Type B pancreatic cell (in vitro differentiated cells): ENCODE measurements at places on chromosomes 5 and 9.

- DNase-seq, result no peak
Observed at GRCh38 chr5:171242521-171242920, 66.5 kb upstream of the TLX3 start.

GRCh38 chr5:11620172-11620571 is 284.1 kb downstream of the CTNND2 start:
- no peak for DNase-seq

DNA sequence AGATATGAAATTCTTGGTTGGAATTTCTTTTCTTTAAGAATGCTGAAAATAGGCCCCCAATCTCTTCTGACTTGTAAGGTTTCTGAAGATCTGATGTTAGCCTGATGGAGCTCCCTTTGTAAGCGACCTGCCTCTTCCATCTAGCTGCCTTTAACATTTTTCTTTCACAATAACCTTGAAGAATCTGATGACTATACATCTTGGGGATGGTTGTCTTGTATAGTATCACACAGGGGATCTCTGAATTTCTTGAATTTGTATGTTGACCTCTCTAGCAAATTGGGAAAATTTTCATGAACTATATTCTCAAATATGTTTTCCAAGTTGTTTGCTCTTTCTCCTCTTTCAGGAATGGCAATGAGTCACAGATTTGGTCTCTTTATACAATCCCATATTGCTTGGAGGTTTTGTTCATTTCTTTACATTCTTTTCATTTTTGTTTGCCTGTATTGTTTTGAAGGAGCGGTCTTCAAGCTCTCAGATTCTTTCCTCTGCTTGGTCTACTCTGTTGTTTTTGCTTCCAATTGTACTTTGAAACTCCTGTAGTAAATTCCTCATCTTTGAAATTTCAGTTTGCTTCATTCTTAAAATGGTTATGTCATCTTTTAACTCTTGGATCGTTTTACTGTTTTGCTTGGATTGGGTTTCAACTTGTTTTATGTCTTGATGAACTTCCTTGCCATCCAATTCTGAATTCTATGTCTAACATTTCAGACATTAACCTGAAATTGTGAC is 245.2 kb upstream of the TARS1 start:
- DNase-seq, result no peak

GRCh38 chr5:35404701-35405100 is 174.4 kb upstream of the PRLR start:
- no peak for DNase-seq

GRCh38 chr5:158848634-158849033 is 251.1 kb downstream of the EBF1 start:
- DNase-seq, result no peak

- DNase-seq, result no peak
Observed at GRCh38 chr9:22682961-22683699, 236.5 kb downstream of the DMRTA1 start.

GRCh38 chr5:123083298-123083697 is 5.7 kb upstream of the PRDM6 start:
- no peak for DNase-seq

- no peak for DNase-seq
Observed at GRCh38 chr5:80159133-80159815, 96.6 kb downstream of the SERINC5 start.

GRCh38 chr5:172634106-172634899 is 6.8 kb upstream of the NEURL1B start:
- no peak for DNase-seq

GRCh38 chr5:170444969-170445505 is 55.9 kb upstream of the KCNMB1 start:
- peak; percentile 45 for DNase-seq

DNA sequence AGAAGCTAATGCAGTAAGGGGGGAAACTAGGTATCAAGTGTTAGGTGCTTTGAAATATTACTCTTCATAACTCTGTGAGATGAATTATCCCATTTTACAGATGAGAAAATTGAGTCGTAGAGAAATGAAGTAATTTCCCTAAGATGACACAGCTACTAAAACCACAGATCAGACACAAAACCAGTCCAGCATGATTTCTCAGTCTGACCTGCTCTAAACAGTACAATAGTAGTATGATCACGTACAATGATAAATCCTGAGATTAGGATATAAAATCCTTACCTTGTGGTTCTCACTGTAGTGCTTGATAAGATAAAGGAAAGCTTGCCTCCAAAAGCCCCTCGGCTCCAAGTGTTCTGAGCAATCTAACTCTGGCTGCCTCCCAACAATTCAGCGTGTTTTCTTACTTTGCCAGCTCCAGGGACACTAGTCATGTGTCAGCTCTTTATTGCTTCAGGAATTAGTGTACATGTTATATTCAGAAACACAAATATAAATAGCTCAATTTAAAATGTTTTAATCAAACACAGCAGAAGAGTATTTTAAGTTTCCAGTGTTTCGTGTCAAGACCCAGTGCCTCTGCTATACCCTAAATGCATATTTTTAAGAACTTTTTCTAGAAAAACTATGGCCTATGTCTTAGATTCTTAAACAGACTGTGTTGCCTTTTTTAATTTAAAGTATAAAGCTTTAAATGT is 243.6 kb downstream of the DENND1A start:
- no peak for DNase-seq

GRCh38 chr9:134525841-134526583 is 115.6 kb upstream of the COL5A1 start:
- DNase-seq, result peak; percentile 64

GRCh38 chr5:142296914-142297417 is 27.9 kb downstream of the SPRY4 start:
- no peak for DNase-seq

DNA sequence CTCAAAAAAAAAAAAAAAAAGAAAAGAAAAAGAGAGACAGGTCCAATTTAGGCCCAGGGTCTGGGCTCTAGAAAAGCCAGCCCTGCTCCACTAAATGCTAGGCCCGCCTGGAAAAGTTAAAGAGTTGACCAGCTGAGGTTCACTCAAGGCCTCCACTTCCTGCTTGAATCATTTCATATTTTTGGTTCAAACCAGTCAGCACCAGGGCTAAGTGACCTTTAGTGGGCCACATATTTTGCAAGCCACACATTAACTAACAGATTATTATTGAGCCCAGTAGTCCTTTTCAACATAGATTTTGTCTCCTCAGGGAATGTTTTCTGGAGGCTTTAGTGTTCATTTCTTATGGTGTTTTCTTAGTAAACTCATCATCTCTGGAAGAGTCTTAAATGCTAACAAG is 156.6 kb downstream of the TLR4 start:
- DNase-seq, result no peak

GRCh38 chr5:126341906-126342630 is 81.1 kb upstream of the GRAMD2B start:
- DNase-seq, result no peak

DNA sequence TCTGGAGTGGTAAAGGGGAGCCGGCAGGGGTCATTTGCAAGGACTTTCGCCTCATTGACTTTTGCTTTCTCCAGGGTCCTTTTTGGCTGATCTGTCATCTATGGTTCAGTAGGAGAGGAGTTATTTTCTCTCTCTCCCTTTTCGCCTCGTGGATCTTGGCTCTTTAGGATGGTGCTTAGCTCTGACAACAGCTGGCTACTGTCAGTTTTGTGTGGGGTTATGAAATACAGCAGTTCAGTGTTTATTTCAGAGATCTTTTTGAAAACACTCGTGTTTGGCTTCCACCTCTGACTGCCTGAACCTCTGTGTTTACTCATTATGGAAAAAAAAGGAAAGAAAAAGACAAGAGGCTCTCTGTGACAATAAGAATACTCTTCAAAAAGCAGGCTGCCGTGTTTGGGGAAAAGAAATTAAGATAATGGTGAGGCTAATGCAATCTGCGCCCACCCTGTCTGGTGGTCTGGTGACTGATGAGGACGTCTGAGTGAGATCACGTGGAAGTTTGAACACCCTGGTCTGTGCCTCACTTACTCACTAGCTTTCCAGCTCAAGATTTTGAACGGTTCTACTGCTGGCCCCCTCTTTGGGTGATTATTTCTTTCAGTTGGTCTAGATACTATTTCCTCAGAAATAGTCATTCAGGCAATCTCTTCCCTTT is 567.7 kb downstream of the CAAP1 start:
- no peak for DNase-seq

DNA sequence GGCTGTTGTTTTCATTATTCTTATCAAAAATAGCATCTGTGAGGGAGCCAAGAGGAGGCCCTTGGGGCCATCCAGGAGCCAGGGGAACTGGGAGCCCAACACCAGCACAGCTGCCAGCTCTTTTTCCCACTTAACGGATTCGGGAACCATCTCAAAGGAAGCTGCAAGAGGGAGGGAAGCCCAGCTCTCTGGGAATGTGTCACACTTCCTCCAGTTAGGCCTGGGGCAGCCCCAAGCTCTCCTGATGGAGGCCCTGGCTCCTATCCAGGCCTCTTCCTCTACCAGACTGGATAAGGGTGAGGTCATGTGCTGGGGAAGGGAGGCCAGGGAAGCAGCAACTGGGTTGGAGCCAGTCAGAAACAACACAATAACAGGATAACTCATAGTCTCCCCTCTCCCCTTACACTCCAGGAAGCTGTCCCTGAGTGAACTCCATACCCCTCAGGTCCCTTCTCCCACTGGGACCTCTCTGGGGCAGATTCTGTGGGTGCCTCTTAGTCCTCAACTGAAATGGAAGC is 12.7 kb downstream of the CSF2 start:
- DNase-seq, result no peak

- DNase-seq, result no peak
Observed at GRCh38 chr5:103514371-103514770, 48.2 kb downstream of the NUDT12 start.

DNA sequence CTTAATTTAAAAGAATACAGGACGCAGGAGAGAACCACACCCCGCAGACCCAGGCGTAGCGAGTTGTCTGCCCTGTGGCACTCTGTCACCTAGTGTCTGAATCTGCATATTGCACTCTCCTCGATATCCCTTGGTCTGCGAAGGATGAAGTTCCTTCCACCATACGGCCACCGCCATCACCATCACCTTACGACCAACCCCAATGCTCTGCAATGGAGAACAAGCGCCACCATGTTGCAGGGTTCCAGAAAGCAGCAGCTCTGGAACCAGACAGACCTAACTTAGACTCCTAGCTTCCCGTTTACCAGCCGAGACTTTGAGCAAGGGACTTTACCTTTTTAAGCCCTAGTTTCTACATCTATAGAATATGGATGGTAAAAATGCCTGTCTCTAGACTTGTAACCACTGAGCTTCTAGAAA is 77.4 kb upstream of the DMRT1 start:
- no peak for DNase-seq

- DNase-seq, result no peak
Observed at GRCh38 chr9:91834740-91835139, 115.3 kb downstream of the ROR2 start.

GRCh38 chr5:77847814-77848290 is 71.7 kb upstream of the TBCA start:
- no peak for DNase-seq

DNA sequence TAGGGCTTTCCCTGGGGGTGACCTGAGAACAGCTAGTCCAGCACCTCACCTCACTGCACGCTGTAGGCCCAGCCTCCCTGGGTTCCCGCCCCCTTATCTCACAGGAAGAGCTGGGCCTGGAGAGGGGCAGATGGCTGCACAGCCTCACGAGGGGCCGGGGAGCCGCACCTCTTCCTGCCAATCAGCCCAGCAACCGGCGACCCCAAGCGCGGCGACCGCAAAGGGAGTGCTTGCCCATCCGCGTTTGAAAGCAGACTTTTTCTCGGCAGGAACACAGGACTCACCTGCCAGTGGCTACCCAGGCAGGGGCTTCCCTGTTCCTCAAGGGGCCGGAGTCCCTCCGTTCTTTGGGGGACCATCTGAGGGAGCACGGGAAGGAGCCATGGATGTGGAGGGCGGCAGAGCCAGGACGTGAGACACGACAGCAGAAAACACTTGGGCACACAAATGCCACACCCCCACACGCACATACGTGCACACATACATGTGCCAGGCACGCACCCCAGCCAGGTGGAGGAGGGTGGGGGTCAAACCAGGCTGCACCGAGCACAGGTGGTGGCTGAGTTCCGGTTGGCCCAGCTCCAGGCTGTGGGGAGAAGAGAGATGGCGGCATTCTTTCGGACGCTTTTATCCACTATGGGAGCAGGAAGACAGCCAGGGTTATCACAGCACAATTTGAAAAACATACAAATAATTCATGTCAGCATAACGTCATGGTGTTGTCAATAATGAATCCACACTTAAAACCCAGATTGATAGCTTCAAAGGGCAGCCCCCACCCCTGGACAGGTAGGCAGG is 11.3 kb downstream of the TMEM250 start:
- DNase-seq, result no peak

GRCh38 chr5:122790354-122791103 is 15.6 kb downstream of the SNX2 start:
- DNase-seq, result no peak

- no peak for DNase-seq
Observed at GRCh38 chr9:4750023-4750673, 9.1 kb upstream of the AK3 start.

DNA sequence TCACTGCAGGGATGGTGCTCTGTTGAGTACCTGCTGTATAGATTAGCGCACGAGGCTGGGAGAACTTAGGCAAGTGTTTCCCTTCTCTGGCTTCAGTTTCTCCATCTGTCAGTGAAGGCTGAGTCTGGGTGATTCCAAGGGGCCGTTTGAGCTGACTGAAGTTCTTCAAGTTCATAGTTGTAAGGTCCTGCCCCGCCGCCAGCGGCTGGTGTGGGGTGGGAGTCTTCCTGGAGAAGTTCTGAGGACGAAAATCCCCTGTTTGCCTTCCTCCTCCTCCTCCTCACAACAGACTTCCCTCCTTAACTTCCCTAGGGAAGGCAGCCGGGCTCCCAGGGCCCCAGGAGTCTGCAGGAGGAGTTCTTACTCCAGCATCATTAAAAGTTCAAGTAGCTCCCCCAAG is 1.7 kb upstream of the HRCT1 start:
- DNase-seq, result no peak

- DNase-seq, result no peak
Observed at GRCh38 chr5:54443270-54443669, 12.2 kb upstream of the HSPB3 start.

- DNase-seq, result no peak
Observed at GRCh38 chr5:151622367-151623088, 31.4 kb upstream of the FAT2 start.

DNA sequence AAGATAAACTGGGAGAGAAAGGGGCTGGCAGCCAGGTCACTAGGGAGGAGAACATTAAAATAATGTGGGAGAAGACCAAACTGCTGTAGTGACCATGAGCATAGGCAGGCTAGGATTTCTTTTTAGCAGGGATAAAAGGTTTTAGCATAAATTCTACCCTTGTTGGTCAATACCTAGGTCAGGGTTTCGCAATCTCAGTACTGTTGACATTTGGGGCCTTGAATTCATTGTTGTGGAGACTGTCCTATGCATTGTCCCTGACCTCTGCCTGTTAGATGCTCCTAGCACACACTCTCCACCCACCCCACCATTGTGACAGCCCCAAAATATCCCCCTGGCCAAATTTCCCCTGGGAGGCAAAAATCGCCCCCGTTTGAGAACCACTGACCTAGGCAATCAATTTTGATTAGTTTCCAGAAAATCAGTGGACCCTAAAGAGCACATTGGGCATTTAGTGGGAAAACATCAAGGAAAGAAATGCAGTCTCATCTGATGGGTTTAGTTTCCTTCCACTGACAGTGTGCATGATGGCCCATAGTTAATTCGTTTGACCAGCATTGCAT is 181.4 kb downstream of the NTRK2 start:
- no peak for DNase-seq

- no peak for DNase-seq
Observed at GRCh38 chr5:134579284-134579771, 53.3 kb downstream of the SAR1B start.

GRCh38 chr5:1553539-1554409 is 30.0 kb upstream of the LPCAT1 start:
- DNase-seq, result peak; percentile 62
